Activated naive CD8-positive, alpha-beta T cell treated with anti-CD3 and anti-CD28 coated beads for 36 hours (primary cell): ENCODE measurements at places on chromosomes 5 and 9.

- no peak for DNase-seq
Observed at GRCh38 chr5:163433271-163433670, 4.1 kb upstream of the CCNG1 start.

GRCh38 chr5:168434746-168435321 is 51.4 kb upstream of the RARS1 start:
- no peak for DNase-seq

- DNase-seq: peak; percentile 1
Observed at GRCh38 chr5:97231025-97231636, 48.1 kb upstream of the RIOK2 start.

GRCh38 chr5:6713274-6714225 is at the start of gene TENT4A:
Gene TENT4A (plus strand): TSS chr5:6713432. CDS start chr5:6713984, 552 bp downstream.
- peak; percentile 18 for DNase-seq

- DNase-seq: no peak
Observed at GRCh38 chr5:77302653-77303052, 92.2 kb downstream of the PDE8B start.
